ENCODE measurements at places on chromosomes 7 and 10. TPM values are rescaled to one million over a fixed set of nuclear protein-coding genes. Genes with fewer than 3 reads are reported as not detected.

- H3K36me3 ChIP-seq: no peaks in the 10 kb centered on the region
- no peaks in the 10 kb centered on the region for H3K4me1 ChIP-seq
- DNase-seq: no peak
- H3K4me3 ChIP-seq: no peak overlapping the region
- H3K27me3 ChIP-seq: no peaks in the 10 kb centered on the region
- no peak overlapping the region for H3K27ac ChIP-seq
These were observed 120.1 kb downstream of the PTPN20 start for GRCh38 chr10:47031211-47031900.

DNA sequence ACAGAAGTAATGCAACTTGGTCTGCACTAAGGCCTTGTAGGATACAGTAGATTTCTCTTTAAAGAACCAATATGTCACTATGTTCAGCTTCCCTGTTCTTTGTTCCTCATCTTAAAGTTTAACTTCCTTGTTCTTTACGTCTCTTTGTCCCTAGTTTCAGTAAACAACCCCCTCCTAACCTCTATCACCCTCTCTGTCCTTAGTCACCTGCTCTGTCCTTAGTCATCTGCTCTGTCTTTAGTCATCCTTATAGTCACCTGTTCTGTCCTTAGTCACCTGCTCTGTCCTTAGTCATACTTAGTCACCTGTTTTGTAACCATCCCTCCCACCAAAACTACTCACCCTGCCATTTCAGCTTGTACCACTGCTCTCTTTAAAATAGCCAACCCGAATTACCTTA, 144.6 kb upstream of the TMEM106B start:
- H3K4me3 ChIP-seq: no peak overlapping the region
- no peaks in the 10 kb centered on the region for H3K36me3 ChIP-seq
- H3K4me1 ChIP-seq: no peaks in the 10 kb centered on the region
- no peaks in the 10 kb centered on the region for H3K27me3 ChIP-seq
- DNase-seq: no peak

DNA sequence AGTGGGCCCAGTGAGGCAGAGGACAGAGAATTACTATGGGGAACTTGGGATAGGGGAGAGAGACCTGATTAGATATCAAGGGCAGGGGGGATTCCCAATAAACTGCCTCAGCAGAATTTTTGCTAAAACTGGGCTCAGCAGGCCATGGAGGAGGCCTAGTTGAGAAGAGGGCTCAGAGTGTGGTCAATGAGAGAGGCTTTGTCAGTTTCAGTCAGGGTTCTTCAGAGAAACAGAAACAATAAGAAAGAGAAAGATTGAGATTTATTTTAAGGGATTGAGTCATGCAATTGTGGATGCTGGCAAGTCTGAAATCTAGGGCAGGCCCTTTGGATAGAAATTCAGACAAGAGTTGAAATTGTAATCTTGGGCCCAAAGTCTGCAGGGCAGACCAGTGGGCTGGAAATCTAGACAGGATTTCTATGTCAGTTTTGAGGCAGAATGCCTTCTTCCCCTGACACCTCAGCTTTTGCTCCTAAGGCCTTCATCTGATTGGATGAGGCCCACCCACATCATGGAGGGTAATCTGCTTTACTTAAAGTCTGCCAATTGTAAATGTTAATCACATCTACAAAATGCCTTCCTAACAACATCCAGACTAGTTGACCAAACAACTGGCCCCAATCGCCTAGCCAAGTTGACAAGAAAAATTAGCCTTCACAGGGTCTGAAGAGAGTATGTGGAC, 33.5 kb upstream of the CCSER2 start:
- DNase-seq: no peak
- H3K4me1 ChIP-seq: no peaks in the 10 kb centered on the region
- no peaks in the 10 kb centered on the region for H3K36me3 ChIP-seq
- no peak overlapping the region for H3K4me3 ChIP-seq

DNA sequence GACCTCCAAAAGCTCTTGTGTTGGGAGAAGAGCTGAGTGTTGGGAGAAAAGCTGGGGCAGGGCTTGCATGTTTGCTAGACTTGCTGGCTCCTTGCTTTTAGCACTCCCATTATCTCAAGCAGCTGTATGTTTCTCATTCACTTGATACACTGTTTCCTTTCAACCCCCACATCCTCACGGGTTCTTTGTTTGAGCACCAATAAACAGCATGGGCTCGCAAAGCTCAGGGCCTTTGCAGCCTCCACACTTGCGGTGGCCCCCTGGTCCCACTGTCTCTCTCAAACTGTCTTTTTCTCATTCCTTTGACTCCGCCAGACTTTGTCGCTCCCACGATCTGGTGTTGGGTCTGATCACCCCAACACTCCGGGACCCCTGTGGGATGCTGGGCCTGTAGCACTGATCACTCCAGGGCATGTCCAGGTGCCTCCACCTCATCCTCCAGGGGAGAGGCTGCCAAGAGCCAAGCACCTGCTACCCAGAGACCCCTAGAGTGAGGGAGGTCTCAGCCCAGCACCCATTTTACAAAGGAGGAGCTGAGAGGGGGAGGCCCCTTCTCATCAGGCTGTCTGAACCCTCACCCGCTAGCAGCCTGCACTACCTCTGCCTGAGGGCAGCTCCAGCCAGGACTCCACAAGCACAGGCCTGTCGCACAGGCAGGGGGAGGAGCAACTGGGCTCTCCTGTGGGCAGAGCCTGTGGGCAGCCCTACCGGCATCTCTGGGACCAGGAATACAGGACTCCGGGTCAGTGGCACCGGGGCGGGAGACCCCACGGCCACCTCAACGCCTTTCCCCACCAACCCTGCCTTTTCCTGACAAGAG, 49.1 kb upstream of the MSMB start:
- H3K4me3 ChIP-seq: no peak overlapping the region
- no peak overlapping the region for H3K27ac ChIP-seq
- DNase-seq: no peak
- no peaks in the 10 kb centered on the region for H3K4me1 ChIP-seq
- no peaks in the 10 kb centered on the region for H3K36me3 ChIP-seq

GRCh38 chr10:129968020-129968852, 4.2 kb upstream of the EBF3 start:
- peaks cover 23% of the 10 kb centered on the region for H3K4me1 ChIP-seq
- no peak for DNase-seq
- no peak overlapping the region for H3K27ac ChIP-seq
- no peaks in the 10 kb centered on the region for H3K36me3 ChIP-seq

DNA sequence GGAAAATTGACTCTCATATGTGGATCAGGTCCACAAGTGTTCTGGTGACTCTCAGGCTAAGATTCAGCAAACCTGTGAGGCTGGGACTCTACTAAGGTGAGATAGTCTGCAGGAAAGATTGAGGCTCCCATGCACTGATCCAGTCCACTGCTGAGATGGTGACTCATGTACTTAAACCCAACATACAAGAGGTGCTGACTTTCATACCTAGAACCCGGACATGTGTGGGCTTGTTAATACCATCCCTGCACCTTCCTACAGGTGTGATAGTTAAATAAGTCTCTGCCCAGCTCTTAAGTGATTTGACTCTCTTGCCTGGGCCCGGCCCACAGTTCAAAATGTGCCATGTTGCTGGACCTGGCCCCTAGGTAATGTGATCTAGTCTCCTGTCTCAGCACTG, 27.1 kb upstream of the ZNF107 start:
- no peak overlapping the region for H3K27ac ChIP-seq
- DNase-seq: no peak
- H3K36me3 ChIP-seq: no peaks in the 10 kb centered on the region
- no peaks in the 10 kb centered on the region for H3K4me1 ChIP-seq
- no peaks in the 10 kb centered on the region for H3K27me3 ChIP-seq

GRCh38 chr10:15324611-15325010, 46.5 kb downstream of the FAM171A1 start:
- H3K27me3 ChIP-seq: no peaks in the 10 kb centered on the region
- H3K36me3 ChIP-seq: no peaks in the 10 kb centered on the region
- DNase-seq: no peak
- H3K4me3 ChIP-seq: no peak overlapping the region

The OR2A12 gene
- total RNA-seq: not detected

The ZNRF2 gene
- total RNA-seq: 31.7 TPM

The IRF5 gene
- not detected for total RNA-seq

The GRID1 gene
- 1.4 TPM for total RNA-seq
